Occipital lobe (tissue), 3 donors: ENCODE measurements at places on chromosomes 7 and 10.
A peak's percentile ranks its signal among the peaks of the same experiment; 100 is the strongest.

DNA sequence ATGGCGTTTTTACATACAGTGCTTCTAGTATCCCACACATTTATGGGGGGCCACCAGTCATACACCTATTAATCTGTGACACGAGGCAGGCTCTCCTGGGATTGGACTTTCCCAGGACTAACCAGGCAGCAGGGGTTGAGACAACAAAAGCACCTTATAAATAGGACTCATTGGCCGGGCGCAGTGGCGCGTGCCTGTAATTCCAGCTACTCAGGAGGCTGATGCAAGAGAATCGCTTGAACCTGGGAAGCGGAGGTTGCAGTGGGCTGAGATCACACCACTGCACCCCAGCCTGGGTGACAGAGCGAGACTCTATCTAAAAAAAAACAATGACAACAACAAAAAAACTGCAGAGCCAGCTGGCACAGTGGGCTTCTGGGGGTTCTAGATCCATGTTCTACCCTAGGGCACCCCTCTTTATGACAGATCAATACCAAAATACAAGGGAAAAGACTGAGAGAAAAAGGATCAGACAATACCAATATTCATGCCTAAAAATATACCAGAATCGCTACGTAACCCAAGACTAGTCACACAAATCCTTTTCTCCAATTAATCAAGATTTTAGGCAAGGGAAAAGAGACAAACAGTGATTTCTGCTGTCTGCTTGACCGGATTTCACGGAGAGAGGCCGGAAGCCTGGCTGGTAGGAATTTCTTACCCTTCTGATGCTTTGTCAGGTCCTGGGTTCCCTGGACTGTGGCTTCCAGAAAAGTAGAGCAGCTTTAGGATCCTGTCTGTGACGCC lies 98.4 kb upstream of the CCNY start:
- no peak for DNase-seq

DNA sequence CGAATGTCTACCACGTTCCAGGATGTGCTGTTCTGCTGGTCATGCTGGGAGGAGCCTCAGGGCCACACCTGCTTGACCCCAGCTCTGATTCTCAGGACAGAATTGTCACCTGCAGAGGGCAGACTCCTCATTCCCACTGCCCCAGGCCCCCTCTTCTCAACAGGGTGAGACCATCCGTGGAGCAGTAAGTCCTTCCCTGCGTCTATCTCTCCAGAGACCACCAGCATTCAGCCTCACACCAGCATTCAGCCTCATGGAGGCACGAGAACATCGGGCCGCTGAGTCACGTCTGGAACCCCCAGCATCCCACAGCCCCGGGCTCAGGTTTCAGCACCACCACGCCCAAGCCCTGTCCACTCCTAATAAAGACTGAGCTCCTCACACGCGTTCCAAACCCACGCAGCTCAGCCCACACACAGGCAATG lies 273.4 kb downstream of the DIP2C start:
- no peak for DNase-seq

- DNase-seq = no peak
Observed at GRCh38 chr7:69823151-69823744, 225.0 kb downstream of the AUTS2 start.

GRCh38 chr7:51229620-51230323 lies 86.8 kb downstream of the COBL start:
- no peak for DNase-seq

- DNase-seq = no peak
Observed at GRCh38 chr10:28842321-28842720, 165.0 kb downstream of the BAMBI start.

GRCh38 chr7:32215697-32216096 lies 145.5 kb upstream of the PDE1C start:
- DNase-seq = no peak

GRCh38 chr7:134804854-134805253 lies 25.4 kb downstream of the CALD1 start:
- DNase-seq = no peak

DNA sequence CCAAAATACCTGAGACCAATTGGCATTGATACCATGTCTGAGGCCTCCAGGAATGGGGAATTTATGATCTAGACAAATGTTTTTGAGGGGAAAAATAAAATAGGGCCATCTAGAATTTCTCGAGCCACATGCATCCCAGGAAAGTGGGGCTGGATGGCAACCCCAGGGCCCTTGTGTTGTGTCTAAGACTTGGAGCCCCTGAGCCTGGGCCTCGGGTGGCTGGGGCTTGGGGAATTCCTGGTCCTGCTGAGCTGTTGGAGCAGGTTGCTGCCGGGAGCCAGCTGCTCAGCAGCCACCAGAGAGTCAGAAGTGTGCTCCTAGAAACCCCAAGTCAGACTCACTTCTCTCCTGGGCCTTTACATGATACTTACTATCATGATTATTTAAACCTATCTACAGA lies 172.9 kb downstream of the WDR37 start:
- DNase-seq = no peak

DNA sequence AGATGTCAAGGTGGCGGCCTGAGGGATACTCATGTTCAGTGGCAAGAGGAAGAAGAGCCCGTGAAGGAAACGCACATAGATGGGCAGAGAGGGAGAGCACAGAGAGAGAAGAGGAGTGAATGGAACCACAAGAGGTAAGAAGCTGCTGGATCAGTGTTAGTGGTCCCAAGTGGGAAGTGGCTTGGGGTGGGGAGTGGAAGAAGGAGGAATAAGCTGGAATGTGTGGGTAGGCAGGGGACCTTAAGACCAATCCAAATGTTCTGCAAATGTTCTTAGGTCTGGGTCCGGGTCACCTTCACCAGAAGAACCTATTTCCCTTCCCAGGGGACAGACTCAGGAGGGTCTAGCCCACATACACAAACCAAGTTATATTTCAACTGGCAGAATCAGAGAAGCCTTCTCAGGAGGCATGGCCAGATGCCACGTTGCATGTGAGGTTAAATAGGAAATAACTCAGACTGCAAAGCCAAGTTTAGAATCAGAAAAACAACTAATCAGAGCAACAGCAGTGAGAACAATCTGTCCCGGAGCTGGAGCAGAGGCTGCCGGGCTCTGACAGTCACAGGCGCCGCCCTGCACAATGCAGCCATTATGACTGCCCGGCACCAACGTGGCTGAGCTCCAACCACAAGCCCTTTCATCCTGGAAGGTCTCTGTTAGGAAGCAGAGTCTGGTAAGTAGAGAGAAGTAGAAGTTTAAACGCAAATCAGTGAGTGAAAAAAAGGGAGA lies 78.6 kb upstream of the ARMC3 start:
- peak; percentile 91 for DNase-seq

DNA sequence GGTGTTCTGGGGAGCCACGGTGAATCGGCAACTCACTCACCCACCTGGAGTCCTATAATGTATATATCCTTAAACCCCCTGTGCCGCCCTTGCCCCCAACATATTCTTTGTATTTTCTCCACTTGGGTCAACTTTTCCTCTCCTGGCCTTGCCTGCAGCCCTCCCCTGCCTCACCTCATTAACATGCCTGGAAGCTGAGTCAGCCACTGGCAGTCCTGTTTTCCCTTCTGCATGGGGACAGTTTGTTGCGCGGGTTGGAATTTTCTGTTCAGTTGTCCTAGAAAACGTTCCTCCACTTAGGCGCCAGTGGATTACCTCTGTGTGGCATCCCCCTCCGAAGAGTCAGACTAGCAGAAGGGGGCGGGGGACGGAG lies 97.4 kb downstream of the C10orf105 start:
- peak; percentile 60 for DNase-seq

DNA sequence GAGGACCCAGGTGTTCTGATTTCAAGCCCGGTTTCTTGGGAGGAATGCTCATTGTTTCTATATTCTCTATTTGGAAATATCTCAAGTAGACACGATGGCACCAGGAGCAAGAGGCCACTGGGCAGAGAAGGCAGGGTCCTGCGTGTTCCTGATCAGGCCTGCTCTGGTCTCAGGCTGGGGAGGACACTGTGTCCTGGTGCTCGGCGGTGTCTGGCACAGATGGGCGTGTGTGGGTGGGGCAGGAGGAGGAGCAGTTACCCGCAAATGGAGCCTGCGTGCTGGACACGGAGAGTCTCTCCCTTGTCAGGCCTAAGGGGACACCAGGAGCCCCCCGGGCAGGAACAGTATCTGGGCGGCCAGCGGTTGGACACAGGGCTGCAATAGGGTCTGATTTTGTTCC lies 25.9 kb upstream of the GOLGA7B start:
- peak; percentile 10 for DNase-seq
